COLO829 (cell line): ENCODE measurements at places on chromosomes 2 and 18.

DNA sequence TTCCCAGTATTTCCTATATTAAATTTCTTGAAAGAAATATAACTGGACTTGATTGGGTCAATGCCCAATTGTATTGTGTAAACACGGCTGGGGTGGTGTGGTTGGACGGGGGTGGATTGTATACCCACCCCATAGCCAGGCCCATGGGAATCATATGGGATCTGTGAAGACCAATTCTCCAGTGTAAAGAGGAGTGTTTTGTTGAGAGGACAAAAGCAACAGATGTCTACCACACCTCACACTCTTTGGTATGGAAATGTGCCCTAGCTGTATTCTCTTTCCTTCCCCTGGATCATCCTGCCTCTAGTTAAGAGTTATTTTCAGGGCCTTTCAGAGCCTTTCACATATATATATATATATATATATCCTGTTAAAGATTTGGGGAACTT lies 57.5 kb upstream of the TGIF1 start:
- DNase-seq, result no peak

DNA sequence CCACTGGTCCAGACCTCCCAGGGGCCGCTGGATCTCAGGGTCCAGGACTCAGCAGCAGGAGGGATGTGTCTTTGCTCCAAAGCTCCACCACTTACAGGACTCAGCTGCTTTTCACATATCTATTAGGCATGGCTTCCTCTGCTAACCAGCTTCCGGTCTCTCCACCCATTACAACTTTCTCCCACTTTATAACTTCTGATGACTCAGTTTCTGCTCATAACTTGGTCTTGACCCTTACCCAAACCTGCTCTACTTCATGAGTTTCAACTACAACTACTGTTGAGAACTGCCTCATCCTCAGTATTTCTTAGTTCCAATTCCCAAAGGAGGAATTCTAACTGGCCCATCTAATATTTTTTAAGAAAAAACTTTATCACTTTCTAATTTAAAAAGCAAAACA lies 17.2 kb downstream of the SULT1C2 start:
- DNase-seq, result no peak

DNA sequence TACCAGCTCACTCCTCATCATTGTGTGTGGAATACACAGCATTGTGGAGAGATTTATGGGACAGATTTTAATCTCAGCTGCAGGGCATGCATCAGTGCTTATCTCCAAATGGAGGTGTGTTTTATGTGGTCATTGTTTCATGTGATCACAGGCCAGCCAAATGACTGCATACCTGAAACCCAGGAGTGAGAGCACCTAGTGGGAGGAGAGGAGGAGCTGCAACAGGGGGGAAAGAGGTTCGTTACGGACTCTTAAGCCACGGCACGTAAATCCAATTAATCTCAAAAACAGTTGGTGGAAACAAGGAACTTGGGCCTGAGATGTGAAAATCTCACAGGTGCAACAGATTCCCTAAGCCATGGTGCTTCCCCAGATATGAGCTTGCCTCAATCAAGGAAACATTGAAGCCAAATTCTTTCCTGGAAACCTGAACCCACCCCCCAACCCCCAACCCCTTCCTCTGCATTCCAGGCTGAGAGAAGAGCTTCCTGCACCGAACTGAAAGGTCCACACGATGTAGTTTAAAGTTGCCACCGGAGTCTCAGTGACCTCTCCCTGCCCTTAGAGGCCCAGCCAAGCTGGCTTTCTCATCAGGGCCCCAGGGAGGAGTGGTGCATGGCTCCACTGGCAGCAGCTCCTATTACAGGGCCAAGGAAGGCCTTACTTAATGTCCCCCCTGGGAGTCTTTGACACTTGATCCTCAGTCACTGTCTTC lies 167.4 kb downstream of the C1D start:
- no peak for DNase-seq

- no peak for DNase-seq
These were observed 16.2 kb downstream of the EML4 start for GRCh38 chr2:42185220-42185921.

DNA sequence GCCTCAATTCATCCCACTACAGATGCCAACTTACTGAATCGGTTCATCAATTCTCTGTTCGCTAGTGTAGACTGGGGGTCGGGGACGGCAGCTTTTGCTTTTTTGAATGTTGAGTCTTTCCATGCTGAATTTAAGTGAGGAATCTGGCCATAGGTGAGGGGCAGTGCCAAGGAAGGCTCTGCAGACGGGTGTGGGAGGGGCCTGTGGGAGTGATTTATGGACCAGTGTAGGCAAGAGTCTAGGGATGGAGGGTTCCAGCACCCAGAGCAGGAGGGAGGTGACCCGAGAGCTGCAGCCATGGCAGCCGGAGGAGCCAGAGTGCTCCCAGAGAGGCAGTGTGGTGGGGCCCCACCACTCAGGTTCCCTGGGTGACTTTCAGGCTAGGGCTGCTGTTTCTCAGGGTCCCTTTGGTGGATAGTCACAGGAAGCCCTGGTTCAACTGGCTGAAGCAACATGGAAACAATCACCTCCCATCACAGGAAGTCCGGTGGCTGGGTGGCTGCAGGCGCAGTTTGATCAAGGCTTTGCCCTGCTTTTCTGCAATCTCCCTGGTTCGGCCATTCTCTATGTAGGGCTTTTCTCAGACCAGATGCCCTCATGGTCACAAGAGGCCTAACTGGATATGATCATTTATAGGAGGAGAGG lies 16.9 kb upstream of the TEX44 start:
- DNase-seq, result no peak

- no peak for DNase-seq
These were observed 165.3 kb downstream of the ATAD2B start for GRCh38 chr2:23761638-23762037.

- DNase-seq, result no peak
These were observed 78.4 kb upstream of the ZSWIM2 start for GRCh38 chr2:186927185-186927866.

- no peak for DNase-seq
These were observed 60.4 kb upstream of the SOS1 start for GRCh38 chr2:39181297-39181696.

- no peak for DNase-seq
These were observed 266.8 kb downstream of the ALPK2 start for GRCh38 chr18:58362027-58362575.

DNA sequence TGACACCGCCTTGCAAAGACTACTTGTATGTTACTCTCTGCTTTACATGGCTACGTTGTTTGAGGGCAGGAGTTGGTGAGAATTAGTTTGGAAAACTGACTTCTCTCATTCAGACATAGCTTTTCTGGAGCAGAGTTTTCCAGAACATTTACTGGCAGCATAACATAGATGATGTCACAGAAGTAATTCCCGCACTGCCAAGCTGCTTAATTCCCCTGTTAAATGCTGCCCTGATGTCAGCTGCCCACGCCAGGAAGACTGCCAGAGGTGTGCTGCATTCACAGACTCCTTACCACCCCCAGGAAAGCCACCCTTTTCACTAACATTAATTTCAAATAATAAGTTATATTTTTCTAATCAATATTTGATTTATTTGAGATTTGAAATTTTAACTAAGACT lies 24.7 kb upstream of the PTPN2 start:
- no peak for DNase-seq
